ENCODE measurements at places on chromosomes 11 and 22. TPM values are rescaled to one million over a fixed set of nuclear protein-coding genes. Genes with fewer than 3 reads are reported as not detected.

Gene CHRM1
- total RNA-seq = not detected

Gene APLP2
- 1,005 TPM for total RNA-seq

Gene AP5B1
- 10.8 TPM for total RNA-seq

Gene ATG16L2
- total RNA-seq = 8.9 TPM

Gene CCDC87
- not detected for total RNA-seq

Gene TRIM66
- total RNA-seq = 4.5 TPM

Gene HIC2
- 2.3 TPM for total RNA-seq

Gene TMEM184B
- total RNA-seq = 64.6 TPM

Gene MAML2
- 12.2 TPM for total RNA-seq

Gene MEI1
- 2.2 TPM for total RNA-seq

Gene MRPL48
- 33.8 TPM for total RNA-seq

Gene CLDN5
- total RNA-seq = 889 TPM

Gene KIRREL3
- not detected for total RNA-seq

Gene BATF2
- total RNA-seq = 4.4 TPM

Gene NXPE1
- total RNA-seq = not detected

Gene SMIM35
- total RNA-seq = not detected

Gene MS4A12
- total RNA-seq = not detected

Gene MMP13
- not detected for total RNA-seq

Gene MS4A3
- not detected for total RNA-seq

Gene OR52W1
- not detected for total RNA-seq

Gene FOLR2
- total RNA-seq = not detected

Gene CHCHD10
- 8.1 TPM for total RNA-seq

Gene AMOTL1
- total RNA-seq = 25.3 TPM

Gene AGBL2
- total RNA-seq = not detected
